ENCODE measurements at places on chromosomes 1 and 21.

DNA sequence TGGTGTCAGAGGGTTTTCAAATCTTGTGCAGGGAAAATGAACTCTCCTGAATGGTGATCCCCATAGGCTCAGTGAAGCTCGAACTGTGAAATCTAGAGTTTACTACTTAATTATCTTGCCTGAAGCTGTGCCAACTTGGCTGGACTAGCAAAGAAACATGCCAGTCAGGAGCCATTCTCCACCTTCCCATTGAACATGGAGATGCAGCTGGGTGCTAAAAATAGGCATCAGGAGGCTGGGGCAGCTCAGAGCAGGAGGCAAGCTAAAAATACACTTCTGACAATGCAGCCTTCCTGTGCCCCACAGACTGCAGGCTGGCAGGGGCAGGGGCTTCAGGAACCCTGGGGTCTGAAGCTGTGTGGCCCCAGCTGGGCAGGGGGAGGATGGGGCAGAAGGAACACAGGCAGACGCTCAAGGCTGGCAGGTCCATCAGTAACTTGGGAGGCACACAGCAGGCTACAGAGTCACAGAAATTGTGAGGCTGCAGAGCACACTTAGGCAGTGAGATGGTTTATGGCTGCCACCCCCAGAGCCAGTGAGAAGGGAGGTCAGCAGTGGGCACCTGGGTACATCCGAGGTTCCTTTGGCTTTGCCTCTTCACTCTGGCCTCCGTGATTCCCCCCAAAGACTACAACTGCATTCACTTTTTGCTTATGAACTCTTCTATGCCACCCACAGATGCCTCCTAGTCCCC lies 155.4 kb upstream of the KCND3 start:
- no peak for DNase-seq

GRCh38 chr1:193685986-193686385 lies 499.6 kb upstream of the B3GALT2 start:
- no peak for DNase-seq

DNA sequence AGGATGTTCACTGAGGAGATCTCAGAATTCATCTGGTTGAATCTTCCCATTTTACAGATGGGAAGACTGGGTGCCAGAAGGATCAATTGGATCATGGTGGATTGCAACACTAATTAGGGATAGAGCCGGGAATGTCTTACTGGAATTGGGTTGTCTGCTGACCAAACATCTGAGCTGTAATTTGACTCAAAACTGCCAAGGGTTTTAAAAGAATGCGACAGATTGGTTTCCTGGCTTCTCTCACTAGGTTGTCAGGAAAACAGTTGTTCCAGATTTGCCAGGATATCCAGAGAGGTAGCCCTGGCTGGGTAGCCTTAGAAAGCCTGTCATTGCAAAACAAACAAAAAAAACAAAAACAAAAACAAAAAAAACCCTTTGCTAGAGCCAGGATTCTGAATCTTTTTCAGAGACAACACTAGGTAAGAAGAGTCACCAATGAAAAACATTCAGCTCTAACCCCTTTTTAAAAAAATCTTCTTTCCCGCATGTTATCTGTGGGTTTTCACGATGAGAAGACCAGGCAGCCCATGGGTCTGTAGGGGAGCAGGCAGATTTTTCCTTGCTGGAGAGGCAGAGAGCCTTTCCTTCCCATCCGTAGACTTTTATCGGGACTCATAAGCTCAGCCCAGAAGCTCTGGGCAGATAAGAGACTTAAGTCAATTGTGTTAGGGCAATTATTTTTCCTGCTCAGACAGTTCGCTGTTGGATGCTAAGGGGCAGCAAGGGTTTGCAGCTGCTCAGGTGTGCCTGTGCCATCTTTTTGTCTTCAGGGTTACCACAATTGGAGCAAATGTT lies 418.9 kb downstream of the PRDM2 start:
- DNase-seq = no peak

- DNase-seq = no peak
These were observed 63.6 kb upstream of the DENND1B start for GRCh38 chr1:197838836-197839235.

DNA sequence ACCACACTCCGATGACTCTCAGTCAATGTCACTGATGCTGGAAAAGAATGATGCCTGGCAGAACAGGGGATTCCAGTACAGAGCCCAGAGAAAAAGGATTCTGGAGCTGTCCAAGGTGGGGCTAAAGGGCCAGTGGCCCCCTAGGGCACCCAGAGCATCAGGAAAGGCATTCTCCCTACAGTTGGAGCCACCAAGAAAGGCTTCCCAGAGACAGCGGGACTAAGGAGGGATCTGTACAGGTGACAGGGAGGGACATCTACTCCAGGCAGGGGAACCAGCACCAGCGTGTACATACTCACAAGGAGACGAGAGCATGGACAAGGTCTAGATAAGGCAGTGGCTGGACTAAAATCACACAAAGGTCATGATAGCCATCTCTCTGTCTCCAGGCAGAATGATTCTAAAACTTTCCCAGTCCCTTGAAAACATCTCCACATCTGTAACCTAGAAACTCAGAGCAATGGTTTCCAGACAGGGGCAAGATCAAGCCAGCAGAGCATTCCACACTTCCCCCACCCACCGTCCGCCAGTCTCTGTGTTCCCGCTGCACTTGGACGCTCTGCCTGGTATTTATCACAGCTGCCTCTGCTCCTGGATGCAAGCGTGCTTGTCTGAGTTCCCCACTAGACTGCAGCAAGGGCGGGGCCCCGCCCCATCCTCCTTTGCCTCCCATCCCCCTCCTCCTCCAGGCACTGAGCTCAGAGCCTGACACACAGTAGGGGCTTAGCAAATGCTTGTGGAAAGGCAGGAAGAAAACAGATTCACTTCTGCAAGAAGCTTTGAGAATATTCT lies 111.6 kb upstream of the ZC3H12A start:
- no peak for DNase-seq

DNA sequence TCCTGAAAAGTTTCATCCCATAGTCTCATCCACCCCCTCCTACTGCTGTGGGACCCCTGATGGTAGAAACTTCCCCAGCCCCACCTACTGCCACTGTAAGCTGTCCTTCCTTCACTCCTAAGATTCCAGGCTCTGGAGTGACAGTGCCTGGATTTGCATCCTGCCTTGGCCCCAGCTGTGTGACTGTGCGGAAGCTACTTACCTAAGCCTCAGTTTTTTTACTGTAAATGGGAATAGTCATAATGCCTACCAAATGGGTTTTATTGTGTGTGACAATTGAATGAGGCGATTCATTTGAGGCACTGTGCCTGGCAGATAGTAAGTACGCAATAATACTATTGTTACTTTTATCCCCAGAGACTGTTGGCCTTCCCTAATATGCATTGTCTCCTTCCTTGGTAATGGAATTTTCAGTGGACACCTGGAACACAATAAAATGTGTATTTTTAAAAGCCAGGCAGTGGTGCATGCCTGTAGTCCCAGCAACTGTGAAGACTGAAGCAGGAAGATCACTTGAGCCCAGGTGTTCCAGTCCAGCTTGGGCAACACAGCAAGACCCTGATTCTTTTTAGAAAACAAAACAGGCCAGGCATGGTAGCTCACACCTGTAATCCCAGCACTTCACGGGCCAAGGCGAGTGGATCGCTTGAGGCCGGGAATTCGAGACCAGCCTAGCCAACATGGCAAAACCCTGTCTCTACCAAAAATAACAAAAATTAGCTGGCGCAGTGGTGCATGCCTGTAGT lies 55.0 kb upstream of the ZNF326 start:
- DNase-seq = no peak

DNA sequence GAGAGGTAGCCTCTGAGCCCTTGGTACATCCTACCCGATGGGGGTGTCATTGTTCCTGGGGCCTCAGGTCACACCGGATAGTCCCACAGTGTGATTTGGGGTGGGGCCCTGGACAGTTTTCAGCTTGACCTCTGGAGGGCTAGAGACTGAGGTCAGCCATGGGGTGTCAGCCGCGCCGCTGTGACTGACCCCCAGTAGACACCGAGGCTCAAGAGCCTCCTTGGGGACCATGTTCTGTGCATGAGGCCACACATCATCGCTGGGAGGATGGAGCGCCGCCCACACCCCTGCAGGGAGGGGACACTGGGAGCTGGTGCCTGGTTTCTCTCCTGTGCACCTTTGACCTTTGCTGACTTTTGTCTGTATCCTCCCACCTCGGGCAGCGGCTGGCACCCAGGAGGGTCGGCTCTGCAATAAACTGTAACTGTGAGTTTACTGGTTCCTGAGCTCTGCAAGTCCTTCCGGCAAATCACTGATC lies 22.6 kb downstream of the ITGB2 start:
- DNase-seq = no peak

DNA sequence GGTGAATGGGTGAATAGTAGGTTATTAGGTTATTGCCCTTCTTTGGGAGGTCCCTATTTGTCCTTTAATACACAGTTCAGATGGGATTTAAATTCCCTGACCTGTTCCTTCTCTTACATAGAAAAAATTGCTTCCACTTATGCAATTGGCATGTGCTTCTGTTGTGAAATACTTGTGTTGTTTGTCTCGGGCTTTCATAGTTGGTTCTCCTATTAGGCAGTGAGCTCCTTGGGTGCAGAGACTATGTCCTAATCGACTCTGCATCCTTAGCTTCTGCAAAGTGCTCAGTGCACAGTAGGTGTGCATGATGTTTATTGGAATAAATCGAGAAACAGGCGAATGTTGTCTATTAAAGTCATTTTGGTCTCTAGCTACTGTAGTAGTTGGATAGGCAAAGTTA lies 1.3 kb upstream of the PDE4B start:
- DNase-seq = no peak

- no peak for DNase-seq
These were observed 58.0 kb upstream of the RAB3GAP2 start for GRCh38 chr1:220330265-220330664.

DNA sequence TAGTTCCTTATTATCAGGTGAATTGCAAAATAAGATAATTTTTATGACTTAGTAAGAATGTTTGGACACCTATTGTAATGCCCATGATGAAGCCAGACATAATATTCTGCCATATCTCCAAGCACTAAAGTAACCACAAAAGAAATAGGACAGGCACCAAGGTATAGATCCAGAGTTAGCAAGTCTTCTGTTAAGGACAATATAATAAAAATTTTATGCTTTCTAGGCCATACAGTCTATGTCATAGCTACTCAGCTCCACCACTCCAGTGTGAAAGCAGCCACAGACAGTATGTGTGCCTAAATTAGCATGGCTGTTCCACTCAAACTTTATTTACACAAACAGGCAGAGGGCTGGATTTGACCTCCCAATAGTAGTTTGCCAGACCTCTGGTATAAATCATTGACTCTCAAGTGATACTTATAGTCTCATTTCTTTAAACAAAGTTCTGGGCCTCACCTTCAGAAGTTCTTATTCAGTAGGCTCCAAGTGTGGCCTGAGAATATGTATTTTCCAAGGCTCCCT lies 88.3 kb downstream of the SCMH1 start:
- no peak for DNase-seq

GRCh38 chr1:14778541-14778897 lies 180.0 kb downstream of the KAZN start:
- DNase-seq = no peak

GRCh38 chr1:203060115-203060514 lies 25.7 kb downstream of the MYOG start:
- no peak for DNase-seq

- no peak for DNase-seq
These were observed 2.4 kb downstream of the DNAJC6 start for GRCh38 chr1:65311760-65312159.

DNA sequence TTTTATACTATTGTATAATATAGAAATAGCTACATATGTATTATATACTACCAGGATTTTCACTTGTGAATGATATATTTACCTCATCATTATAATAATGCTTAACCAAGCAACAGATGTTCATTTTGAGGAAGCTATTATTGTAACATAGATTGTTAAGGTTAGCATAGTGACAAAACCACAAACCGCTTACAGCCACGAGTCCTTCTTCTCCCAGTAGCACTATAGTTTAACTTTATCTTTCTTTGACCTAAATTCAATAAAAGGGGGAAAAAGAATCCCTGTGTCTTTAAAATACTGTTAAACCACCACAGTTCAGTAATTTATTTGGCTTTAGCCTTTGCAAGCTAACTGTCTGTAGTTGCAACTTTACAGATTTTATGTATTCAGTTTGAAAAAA lies 1039.4 kb upstream of the B3GALT2 start:
- no peak for DNase-seq

DNA sequence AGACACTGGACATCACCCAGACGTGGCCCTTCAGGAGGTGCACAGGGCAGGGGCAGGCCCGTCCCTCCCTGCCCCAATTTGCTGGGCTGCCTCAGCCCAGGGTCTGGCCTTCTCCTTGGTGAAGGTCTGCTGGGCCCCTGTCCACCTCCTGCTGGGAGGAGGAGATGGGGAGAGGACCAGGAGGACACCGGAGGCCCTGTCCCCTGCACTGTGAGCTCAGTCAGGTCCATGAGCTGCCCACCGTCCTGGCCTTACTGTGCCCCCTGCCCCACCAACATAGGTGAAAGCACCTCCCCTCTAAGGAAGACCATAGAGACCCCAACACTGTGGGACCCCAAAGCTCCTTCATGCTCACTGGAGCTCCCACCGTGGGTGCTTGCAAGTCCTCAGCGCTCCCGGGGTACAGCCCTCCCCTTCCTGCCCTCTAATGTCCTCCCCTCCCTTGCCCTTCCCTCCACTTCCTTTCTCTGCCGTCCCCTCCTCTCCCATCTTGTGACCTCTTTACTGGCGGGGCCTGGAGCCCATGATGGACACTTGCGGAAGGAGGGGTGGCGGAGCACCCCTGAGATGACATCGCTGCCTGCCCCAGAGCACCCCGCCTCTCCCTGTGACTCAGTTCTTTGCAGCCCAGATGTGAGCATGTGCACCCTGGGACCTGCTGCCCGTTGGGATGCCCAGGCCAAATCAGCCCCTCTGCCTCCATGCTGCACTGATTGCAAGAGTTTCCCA lies 4.6 kb downstream of the LRRC3 start:
- DNase-seq = no peak

- DNase-seq = no peak
These were observed 131.6 kb downstream of the TLR5 start for GRCh38 chr1:223011505-223011856.

DNA sequence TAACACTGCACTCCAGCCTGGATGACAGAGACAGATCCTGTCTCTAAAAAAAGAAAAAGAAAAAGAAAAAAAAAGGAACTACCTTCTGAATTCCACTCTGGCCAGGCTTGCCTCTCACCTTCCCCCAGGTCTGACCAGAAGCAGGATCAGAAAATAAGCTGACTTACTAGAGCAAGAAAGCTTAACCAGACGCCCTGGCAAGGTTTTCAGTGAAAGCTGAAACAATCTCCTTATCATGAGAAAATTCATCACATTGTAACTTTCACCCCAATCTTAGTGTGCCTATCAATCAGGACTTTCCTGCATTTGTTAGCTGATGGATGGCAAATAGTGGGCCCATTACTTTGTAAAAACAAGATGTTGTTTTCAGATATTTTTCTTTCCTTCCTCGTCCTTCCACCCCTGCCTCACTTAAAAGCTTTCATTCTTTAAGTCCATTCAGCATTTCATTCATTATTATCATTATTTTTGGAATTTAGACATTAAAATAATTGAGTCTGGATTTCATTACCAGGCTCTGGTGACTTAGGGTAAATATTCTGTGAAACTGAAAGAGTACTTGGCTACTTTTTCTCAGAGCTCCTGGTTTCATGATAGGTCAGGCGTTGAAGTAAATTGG lies 96.5 kb upstream of the CD34 start:
- no peak for DNase-seq

- no peak for DNase-seq
These were observed 31.6 kb downstream of the PDE9A start for GRCh38 chr21:42685036-42685435.

Data from body of pancreas (tissue), 4 donors.